ENCODE measurements at places on chromosomes 6 and 20.

DNA sequence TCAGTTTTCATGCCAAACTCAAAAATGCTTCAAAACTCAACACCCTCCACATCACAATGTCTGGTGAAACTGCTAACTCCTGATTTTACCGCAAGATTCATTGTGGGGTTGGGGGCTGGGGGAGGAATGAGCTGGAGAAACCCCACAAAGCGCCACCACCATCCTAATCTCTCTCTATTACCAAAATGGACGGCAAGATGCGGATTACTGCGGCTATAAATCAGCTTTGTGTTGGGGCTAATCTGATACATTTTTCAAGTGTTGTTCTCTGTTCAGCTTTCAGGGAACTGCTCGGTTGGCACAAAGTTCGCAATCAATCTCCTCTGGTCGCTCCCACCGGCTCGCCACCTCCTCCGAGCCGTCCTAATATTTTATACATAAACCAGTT, 83.7 kb downstream of the TMEM242 start:
- DNase-seq, result no peak

DNA sequence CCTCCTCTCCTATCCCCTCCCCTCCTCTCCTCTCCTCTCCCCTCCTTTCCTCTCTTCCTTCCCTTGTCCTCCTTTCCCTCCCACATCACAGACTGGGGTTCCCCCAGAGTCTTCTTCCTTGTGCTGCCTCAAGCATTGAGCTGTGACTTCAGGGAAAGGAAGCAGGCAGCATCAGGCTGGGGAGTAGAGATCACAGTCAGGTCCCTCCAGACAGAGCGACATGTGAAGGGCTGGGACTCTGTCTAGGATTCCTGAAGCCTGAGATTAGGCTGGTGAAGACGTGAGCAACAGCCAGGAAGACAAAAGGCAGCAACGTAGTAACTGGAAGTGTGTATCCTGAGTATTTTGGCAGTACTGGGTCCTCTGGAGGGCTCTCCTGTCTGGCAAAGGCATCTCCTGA, 265.4 kb upstream of the SUPT3H start:
- DNase-seq, result no peak

DNA sequence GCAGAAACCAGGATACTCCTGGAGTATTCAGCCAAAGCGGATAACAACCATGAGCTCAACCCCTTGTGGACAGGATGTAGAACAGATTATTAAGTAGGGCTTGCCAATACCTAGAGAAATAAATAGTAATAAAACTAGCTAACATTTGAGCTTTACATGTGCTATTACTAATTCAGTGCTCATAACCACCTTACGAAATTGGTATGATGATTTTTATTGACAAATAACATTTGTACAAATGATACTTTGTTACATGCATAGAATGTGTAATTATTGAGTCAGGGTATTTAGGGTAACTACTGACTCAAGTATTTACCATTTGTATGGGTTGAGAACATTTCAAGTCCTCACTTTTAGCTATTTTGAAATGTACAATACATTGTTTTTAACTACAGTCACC, 287.9 kb downstream of the CDC5L start:
- DNase-seq, result no peak

DNA sequence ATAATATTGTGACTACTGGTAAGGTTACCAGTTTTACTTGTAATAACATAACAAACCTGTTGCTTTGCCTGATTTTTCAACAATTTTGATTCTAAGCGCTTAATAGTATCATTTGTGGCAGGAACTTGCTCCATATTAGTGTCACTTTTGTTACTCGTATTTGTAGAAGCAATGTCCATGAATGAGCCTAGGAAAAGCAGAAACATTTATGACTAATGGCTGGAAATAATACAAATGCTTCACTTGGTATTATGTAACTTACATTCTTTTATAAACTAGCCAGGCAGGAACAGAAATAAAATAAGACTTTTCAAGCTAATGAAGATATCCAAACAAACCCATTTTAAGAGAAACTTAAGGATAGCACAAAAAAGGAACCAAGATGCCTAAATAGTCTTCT, 38.9 kb downstream of the MAP3K7 start:
- DNase-seq, result no peak

DNA sequence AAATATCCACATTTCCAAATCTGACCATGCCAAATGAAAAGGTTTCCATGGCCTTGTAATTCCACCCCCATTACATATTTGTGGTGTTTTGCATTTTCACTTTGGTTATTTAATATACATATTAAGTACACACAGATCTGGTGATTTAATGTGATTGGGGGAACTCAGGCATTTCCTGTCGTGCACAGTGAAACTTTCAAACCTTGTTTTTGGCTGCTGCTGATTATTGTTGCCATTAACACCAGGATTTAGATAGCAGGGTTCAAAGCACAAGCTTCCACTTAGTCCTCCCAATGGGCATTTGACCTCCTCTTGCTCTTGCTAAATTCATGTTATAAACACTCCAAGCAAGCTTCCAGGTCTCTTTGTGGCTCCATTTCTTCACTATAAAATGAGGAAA, 166.5 kb downstream of the SOBP start:
- no peak for DNase-seq

GRCh38 chr6:146620655-146621054, 21.9 kb downstream of the ADGB start:
- DNase-seq, result no peak

DNA sequence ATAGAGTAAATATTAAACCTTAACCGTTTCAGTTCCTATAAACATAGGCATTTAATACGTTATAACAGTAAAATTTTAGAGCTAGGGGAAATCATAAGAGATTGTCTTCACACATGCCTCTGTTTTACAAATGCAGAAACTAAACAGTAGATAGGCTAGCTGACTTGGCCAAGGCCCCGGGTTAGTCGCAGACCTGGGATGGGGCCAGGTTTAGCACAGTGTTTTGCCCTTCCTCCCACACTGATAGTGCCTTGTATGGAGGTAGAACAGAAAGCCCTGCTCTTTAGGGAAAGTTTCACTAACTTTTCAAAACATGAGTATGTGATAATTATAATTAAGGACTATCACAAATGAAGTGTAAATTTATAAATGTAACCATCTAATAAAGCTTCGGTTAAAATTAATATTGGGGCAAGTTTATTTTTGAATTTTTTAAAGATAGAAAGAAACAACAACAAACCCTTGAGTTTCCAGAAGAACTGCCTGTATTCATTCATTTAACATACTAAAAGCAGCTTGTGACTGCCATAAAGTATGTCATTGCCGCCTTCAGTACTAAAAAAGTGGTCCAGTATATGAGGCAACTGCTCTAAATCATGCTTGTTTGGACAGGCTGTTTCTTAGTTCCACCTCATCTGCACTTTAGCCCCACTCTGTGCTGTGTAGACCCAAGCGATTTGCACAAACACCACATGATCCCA, 62.5 kb upstream of the LOC128125822 start:
- no peak for DNase-seq

DNA sequence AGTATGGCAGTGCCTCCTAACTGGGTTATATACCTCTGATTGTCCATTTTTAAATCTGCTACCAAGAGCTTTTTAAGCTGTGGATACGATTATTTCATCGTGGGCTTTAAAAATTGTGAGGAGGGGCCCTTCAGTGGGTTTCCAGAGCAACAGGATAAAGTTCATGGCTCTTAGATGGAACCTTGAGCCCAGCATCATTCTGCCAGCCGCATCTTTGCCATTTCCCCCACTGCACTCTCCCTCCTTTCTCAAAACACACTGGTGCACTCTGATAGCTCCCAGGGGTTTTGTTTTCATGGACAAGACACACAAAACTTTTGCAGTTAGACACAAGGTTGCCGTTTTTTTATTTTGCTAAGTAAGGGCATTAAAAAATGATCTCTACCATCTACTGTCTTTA, 54.1 kb downstream of the RREB1 start:
- DNase-seq, result no peak

Data from HFF-Myc (cell line).